ENCODE measurements at places on chromosomes 12 and 14.
A peak's percentile ranks its signal among the peaks of the same experiment; 100 is the strongest.

GRCh38 chr12:40697566-40698259, 5.5 kb downstream of the CNTN1 start:
- DNase-seq = no peak

DNA sequence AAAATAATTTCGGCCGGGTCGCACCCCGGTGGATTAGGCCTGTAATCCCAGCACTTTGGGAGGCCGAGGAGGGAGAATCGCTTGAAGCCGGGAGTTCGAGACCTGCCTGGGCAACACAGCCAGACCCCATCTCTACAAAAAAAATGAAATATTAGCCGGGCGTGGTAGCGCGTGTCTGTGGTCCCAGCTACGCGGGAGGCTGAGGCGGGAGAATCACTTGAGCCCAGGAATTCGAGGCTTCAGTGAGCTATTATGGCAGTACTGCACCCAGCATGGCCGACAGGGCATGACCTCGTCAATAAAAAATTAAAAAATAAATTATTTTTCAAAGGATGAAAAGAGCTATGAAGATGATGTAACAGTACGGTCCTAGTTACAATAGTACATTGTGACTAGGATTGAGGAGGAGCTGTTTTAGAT, 523 bp downstream of the GTF2H3 start:
- no peak for DNase-seq

DNA sequence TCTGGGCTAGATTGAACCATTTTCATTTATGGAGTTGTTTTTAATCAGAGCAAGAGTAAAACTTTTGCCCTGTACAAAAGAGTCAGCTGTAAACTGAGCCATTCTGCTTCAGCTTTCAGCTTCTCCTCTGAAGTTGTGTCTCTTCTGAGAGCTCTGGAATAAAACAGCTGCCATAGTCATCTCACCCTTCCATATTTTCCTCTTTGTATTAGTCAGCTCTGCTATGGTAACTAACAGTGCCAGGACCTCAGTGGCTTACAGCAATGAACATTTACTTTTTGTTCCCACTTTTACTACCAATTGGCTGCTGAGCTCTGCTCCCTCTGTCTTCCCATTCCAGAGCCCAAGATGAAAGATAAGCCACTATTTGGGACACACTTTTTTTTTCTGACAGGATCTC, 178.5 kb downstream of the DAD1 start:
- DNase-seq = no peak

GRCh38 chr14:49634547-49635334, at the start of gene DNAAF2:
Gene DNAAF2 (minus strand): TSS chr14:49635244. CDS start chr14:49635149, 95 bp downstream.
- peak; percentile 51 for DNase-seq

DNA sequence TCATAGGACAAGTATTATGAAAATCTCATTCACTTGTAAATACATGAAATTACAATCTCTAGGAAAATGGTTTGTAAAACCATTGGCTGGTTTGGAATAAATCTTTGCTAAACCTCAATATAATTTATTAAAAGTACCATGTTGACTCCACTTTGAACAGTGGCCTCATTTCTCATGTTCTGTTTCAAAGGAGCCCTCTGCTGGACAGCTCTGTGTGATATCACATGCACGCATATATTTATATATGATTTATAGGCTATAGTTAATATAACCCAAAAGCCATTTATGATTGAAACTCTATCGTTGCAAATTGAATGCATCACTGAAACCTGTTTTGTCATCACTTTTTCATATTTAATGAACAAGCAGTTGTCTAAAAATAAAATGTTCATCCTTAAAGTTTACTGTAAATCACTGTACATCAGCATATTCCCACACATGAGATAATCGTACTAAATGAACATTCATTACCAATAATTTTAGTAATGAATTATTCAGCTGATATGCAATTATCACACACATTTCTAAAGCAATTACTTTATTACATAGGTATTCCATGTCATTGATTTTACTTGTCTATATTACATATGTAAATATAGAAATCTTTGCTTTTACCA, 493.8 kb downstream of the NPAS3 start:
- DNase-seq = no peak

GRCh38 chr14:56274556-56274955, 156.3 kb downstream of the PELI2 start:
- no peak for DNase-seq

GRCh38 chr14:55758796-55759195, 178.8 kb downstream of the KTN1 start:
- no peak for DNase-seq

DNA sequence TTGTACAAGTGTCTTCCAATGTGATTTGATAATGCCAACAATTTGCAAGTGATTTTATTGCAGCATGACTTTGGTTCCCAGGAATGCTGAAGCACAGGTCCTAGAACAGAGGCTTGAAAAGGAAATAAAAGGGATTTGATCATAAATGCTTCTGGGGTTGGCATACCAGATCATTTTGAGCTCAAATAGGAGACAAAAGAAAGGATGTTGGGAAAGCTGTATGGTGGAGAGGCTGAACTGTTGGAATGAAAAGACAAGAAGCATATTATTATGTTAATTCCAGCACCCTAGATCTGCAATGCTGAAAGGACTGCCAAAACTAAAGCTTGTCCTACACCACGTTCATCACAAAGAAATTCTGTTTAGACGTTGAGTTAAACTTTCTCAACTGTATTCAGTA, 143.1 kb downstream of the BICD1 start:
- DNase-seq = no peak
